NCI-H1417 (cell line): ENCODE measurements at places on chromosomes 7 and 10.

DNA sequence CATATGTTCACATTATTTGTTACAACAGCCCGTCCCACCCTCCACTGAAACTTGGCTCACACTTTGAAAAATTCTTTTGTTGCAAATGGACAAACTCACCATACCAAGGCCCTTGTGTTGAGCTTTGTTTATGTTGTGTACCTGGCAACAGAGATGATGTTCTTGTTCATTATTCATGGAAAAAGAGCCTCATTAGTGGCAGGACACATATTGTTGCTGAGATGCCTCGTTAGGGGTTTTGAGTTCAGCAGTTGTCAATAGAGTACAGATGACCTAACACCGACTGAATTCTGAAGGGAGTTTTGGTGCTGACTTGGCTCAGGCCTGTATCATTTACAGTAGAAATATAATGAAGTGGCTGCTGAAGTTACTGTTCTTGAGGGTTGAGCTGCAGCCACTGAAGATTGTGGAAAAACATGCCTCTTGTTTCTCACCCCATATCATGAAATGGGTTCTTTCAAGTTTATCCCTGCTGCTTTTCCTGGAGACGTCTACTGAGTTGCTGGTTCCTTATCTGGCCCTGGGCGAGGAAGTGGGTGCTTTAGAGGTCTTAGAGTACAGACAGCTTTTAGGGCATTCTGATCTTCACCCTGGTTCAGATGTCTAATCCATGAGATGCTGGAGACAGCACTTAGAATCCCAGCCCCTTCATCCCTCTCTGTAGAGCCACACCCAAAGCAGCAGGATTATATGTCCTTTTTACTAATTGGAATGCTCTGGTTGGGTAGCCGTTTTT, 149.7 kb downstream of the WNT2 start:
- no peak for DNase-seq

DNA sequence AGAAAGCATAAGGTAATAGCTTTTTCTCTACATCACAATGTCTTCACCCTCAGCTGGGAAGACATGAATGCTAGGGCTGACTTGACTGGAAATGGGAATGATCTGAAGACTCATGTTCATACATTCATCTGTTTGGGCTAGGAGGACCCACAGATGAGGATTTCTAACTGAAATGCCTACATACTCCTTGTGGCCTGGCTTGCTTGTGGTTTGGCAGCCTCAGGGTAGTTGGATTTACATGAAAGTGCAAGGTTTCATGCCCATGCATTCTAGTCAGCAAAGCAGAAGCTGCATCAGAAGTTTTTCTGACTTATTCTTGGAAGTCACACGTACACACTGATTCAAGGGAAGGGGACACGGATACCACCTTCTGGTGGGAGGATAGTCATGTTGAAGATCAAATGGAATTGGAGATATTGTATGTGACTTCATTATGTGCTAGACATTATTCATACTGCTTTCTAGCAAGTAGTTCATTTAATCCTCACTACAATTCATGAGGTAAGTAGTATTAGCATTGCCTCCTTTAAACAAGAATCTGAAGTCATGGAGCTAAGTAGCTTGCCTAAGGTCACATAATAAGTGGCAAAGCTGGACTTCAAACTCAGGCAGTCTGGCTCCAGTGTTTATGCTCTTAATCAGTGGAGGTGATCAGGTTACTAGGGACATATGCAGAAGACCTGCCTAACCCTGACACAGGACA, 957.0 kb downstream of the LRMDA start:
- no peak for DNase-seq

- no peak for DNase-seq
Measured at GRCh38 chr10:86155054-86155921, 211.3 kb downstream of the GRID1 start.

DNA sequence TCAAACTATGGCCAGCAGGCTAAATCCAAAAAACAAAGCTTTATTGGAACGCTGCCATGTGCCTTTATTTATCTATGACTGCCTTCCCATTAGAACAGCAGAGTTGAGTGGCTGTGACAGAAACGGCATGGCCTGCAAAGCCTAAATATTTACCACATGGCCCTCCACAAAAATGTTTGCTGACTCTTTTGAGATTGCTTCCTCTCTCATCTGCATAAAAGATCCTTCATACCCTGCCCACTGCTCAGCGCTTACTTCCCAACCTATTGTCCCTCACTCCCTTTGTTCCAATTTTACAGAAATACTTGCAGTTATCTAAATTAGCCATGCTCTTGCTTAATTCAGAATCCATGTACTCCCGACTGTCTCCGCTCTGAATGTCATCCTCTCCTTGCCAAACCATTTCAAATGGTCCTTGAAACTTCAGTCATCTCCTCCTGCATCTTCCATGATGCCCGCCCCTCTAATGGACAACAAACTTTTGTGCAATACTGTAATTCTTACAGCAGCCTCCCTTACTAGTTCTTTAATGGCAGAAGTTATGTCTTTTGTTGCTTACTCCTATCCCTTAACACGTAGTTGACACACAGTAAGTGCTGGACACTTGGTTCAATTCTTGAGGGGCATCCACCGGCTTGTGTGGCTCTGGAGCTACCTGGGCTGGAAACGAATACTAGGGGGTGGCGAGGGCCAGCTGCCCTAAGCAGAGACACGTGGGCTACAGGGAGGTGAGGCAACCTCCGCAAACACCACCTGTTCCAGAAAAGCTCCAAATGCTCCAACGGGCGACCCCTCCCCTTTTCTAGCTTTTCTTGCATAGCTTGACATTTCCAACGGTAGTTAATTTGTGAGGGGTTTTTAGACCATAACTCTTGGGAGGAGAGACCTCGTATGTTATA, 832 bp downstream of the XRCC2 start:
- peak; percentile 79 for DNase-seq

- DNase-seq, result peak; percentile 73
Measured at GRCh38 chr7:117871778-117872538, 1.3 kb downstream of the CTTNBP2 start.
